ENCODE measurements at places on chromosomes 1 and 21.

GRCh38 chr1:112011202-112011601 is 21.7 kb upstream of the KCND3 start:
- DNase-seq, result no peak

- no peak for DNase-seq
Observed at GRCh38 chr1:64479874-64480273, 9.9 kb downstream of the CACHD1 start.

DNA sequence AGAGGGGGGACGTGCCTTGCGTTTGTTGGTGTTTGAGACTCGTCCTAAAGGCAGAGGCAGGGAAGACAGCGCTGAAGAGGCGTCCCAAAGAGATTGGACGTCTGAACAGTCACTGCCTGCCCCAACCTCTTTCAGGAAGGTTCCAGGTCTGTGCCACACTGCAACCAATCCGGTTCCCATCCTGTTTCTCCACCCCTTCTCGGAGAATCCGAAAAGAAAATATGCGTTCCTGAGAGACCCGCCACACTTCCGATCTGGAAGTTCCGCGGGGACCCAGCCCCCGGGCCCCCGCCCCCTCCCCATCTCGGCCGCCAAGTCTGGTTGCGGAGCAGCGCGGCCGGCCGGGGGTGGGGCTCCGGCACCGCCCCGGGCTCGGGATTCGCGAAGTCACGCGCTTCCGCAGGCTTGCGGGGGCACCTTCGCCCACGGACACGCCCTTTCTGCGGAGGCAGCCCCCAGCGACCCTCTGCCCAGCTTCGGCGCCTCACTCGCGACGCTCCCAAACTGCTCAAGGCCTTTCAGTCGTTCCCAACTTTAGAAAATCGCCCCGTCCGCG is 124.5 kb upstream of the DPYD start:
- DNase-seq, result no peak

GRCh38 chr1:145777357-145778145 is 46.3 kb downstream of the RNF115 start:
- DNase-seq, result no peak

- no peak for DNase-seq
Observed at GRCh38 chr1:56525489-56526041, 53.8 kb downstream of the PLPP3 start.

- DNase-seq, result peak; percentile 35
Observed at GRCh38 chr1:242128951-242129502, 130.1 kb upstream of the MAP1LC3C start.

GRCh38 chr1:155976913-155977689 is 1.2 kb downstream of the ARHGEF2 start:
- no peak for DNase-seq

DNA sequence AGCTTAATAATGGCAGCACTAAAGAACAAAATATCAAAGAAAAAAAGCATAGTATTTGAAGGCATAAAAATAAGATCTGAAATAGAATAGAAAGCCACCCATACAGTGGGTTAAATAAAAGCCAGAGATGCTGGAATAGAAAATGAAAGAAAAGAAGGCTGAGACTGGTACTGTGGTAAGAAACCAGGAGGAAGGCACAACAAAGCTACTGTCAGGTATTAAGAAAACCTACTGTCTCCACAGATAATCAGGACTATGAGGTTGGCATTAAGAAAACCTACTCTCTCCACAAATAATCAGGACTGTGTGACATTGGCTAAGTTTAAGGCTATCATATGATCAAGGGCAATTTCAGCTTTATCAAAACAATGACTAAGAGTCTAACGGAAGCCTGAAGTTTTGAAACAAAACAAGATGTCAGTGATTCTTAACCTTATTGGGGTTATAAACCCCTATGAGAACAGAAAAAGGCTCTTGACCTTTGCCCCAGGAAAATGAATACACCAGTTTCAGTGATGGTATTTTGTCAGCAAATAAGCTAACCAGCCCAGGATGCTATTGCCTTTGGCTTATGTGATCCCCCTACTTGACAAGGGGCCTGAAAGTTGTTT is 24.4 kb downstream of the MCOLN2 start:
- DNase-seq, result no peak

- DNase-seq, result no peak
Observed at GRCh38 chr1:3956527-3957170, 56.6 kb upstream of the C1orf174 start.

DNA sequence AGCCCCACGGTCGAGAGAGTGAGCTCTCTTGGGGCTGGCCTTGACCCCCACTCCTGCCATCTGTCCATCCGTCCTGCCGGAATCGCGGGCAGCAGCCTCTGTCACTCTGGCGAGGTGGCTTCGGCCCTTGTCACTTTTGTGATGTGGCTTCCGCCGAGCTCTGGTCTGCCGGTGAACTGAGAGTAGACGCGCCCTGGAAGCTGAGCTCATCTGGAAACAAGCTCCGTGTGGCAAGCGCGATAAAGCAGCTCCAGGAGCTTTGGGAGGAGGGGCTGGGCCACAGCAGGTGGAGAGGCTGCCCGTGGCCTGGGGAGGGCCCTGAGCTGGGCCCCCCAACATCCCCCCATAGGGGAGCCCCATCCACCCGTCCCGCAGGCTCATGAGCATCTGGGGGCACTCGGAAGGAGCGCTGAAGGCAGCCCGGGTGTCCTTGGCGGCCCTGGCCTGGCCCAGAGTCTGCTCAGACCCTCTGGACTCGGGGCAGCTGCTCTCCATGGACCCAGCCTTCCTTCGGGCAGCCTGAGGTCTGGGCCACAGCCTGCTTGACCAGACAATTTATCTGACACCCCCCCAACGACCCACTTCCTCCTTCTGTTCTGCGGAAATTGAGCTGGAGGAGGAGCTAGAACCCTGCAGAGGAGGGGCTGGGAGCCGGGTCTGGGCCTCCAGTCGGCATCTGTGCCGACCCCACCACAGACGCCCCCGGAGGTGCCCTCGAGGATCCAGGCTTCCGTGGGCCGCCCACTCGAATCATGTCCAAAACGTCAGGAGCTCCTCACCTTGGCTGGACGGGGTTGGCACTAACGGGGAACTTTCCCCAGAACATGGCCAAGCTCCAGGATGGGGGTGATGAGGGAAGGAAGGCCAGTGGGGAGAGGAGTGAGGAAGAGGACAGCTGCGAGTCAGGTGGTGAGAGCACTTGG is 59.1 kb downstream of the SLC19A1 start:
- DNase-seq, result no peak

- no peak for DNase-seq
Observed at GRCh38 chr1:167128261-167129227, 34.7 kb downstream of the STYXL2 start.

GRCh38 chr21:17978895-17979294 is 159.7 kb upstream of the C21orf91 start:
- DNase-seq, result no peak

- peak; percentile 30 for DNase-seq
Observed at GRCh38 chr21:26388731-26389231, 184.3 kb downstream of the CYYR1 start.

GRCh38 chr1:50981741-50982140 is 11.7 kb downstream of the CDKN2C start:
- DNase-seq, result no peak

- no peak for DNase-seq
Observed at GRCh38 chr1:171313319-171313834, 606 bp upstream of the FMO4 start.

DNA sequence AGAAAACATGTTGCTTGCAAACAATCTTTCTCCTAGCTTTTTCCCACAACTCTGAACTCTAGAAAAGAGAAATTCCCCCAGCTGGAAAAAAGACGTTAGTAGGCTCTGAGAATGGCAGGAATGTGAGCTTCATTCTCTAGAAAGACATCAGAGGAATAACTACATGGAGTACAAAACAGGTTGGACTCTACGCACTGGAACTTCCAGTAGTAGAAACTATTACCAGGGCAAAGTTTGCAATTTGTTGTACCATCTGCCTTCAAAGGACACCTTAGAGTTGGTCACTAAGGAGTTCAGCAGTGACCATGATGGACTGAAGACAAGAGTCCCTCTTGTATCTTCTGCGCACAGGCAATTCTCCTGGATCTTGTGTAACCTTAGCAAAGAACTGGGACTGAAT is 60.9 kb downstream of the SLC35D1 start:
- DNase-seq, result no peak

DNA sequence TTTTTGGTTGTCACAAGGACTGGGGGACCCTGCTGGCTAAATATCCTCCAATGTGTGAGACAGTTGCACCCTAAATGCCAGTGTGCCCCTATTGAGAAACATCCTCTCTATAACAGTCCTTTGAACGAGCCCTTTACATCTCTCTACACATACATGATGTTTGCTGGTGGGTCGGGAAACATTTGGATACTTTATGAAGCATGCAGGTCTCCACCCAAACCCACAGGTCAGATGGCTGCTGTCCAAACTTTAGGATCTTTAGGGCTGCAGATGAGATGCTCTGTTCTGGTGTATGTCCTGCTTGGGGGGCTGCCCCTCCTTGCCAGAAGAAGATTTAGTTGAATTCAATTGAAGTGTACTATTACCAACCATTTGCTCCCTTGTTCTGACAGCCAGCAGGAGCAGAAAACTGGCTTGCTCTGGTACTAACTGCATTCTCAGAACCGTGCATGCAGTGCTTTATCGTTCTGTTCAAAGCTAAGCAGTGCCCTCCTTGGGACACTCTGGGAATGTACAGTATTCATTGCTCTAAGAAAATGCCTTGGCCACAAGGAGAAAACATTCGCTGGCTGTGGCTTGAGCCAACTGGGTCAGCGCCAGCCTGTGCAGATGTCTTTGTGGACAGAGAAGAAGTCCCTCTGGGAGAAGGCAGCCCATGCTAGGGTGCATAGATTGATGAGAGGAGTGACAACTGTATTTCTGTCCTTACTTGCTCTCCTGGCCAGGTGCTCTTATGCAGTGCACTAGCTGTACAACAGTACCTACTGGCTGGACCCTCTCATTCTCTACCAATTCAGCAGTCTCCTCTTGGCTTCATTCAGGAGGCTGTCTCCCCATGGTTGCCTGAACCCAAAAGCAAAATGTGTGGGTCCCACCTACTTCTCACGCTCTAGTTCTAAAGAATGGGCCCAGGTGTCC is 61.4 kb upstream of the DIRAS3 start:
- DNase-seq, result peak; percentile 59

DNA sequence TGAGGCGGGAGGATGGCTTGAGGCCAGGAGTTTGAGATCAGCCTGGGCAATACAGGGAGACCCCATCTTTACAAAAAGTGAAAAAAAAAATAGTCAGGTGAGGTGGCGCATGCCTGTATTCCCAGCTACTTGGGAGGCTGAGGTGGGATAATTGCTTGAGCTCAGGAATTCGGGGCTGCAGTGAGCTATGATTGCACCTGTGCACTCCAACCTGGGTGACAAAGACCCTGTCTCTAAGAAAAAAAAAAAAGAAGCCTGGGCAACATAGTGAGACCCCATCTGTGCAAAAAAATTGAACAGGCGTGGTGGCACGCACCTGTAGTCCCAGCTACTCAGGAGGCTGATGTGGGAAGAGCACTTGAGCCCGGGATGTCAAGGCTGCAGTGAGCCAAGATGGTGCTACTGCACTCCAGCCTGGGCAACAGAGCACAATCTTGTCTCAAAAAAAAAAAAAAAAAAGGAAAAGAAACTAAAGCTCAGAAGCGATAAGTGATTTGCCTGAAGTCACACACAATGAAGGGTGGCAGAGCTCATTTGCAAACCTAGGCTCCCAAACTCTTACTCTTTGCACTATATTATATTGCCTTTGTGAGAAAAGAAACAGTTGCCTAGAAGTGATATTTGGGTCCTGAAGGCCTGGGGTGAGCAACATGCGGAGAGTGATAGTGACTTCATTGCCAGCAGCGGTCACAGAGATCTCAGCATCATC is 2.0 kb downstream of the CCDC24 start:
- DNase-seq, result no peak
